ENCODE measurements at places on chromosomes 4 and X.
A peak's percentile ranks its signal among the peaks of the same experiment; 100 is the strongest.

DNA sequence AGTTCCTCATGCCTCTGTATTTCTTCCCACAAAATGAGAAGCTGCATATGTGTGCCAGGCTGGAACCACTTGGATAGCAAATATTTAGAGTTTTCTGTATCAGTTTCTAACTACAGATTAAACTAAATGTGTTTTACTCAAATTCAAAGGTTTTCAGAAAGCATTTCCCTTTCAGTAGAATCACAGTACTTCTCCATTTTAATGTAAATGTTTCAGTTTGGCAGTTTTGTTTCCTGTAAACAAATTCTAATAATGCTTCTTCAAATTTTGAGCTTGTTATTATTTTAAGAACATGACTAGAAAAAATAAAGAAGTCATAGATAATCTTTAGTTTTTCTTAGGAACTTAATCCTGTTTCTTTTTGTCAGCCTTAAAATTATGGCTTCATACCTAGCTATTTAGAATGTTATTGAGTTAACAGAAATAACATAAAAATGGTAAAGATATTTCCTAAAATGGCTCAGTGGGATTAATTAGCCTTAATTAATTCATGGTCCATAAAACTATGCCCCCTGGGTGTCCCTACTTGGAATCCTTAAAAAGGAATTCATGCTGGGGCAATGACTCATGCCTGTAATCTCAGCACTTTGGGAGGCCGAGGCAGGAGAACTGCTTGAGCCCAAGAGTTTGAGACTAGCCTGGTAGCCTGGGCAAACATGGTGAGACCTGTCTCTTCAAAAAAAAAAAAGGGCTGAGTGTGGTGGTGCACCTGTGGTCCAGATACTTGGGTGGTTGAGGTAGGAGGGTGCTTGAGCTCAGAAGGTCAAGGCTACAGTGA is 83.8 kb upstream of the GPR34 start:
- DNase-seq = no peak

DNA sequence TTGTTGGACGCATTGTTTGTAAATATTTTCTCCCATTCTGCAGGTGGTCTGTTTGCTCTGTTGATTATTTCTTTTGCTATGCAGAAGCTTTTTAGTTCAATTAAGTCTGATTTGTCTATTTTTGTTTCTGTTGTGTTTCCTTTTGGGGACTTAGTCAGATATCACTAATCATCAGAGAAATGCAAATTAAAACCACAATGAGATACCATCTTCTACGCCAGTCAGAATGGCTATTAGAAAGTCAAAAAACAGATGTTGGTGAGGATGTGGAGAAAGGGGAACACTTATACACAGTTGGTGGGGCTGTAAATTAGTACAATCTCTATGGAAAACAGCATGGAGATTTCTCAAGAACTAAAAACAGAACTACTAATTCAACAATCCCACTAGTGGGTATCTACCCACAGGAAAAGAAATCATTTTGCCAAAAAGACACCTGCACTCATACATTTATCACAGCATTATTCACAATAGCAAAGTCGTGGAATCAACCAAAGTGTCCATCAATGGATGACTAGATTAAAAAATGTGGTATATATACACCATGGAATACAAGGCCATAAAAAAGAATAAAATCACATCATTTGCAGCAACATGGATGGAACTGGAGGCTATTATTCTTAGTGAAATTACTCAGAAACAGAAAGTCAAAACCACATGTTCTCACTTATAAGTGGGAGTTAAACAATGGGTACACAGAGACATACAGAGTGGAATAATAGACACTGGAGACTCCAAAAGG is 8.1 kb downstream of the COQ2 start:
- no peak for DNase-seq

- DNase-seq = no peak
These were observed 2.8 kb upstream of the CRLF2 start for GRCh38 chrX:1215123-1215823.

GRCh38 chrX:56783450-56783831 is 54.4 kb downstream of the NBDY start:
- DNase-seq = no peak

DNA sequence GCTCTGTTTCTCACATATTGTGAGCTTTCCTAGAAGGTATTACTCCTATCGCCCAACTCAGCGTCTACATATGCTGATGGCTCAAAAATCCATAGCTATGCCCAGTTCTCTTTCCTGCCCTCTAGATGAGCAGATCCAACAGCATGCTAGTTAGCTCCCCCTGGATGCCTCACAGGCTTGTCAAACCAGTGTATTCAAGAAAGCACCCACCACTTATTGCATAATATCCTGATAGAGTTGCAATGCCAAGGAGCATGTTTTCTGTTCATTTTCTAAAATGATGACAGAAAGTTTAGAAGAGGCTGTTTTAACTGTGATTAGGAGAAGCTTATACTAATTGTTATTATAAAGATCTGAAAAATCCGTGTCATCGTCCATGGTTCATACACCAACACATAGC is 1.9 kb upstream of the PACRGL start:
- no peak for DNase-seq

- peak; percentile 43 for DNase-seq
These were observed 4.2 kb downstream of the PDGFRA start for GRCh38 chr4:54233277-54233696.

DNA sequence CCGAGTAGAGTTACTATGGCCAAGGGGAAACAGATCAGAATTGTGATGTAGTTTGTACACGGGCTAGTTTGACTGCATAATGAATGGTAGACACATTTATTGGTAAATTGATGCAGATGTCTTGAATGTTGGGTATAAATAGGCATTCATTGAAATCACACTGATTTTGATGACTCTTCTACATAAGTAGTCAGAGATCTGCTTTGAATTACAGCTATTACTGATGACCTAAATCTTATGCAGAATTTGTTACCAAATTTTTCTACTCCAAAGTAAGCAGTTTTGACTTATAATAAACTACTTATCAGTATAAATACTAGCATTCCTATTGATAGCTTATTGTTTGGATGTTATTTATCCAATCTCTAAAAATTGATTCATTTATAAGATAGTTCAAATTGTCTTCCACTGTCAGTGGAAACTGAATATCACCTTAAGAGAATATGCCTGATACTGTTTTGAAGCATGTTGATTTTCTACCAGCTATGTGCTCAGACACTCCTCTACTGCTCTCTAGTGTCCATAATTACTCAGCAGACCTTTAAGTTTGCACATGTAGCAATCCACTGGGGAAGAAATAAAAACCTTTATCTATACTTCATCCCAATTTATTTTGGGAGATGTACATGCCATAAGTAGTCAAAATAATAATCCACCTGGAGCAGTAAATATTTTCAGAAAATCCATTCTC is 120.3 kb downstream of the RASL11B start:
- no peak for DNase-seq

DNA sequence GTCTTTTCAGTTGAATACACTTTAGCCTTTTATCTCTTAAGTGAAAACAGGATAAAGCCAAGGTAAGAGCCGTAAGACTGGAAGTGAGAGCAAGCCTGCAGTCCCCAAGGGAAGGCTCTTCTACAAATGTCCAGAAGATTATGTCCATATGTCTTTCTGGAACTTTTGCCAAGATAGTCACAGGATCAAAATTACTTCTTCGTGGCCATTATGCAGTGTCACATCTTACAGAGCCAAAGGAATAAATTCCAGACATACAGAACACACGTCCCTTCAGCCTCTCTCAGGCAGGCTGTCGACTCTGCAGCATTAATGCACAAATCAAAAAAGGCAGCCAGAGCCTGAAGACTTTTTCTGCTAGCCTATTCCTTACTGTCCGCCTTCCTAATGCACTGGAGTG is 10.9 kb upstream of the GATB start:
- DNase-seq = no peak

DNA sequence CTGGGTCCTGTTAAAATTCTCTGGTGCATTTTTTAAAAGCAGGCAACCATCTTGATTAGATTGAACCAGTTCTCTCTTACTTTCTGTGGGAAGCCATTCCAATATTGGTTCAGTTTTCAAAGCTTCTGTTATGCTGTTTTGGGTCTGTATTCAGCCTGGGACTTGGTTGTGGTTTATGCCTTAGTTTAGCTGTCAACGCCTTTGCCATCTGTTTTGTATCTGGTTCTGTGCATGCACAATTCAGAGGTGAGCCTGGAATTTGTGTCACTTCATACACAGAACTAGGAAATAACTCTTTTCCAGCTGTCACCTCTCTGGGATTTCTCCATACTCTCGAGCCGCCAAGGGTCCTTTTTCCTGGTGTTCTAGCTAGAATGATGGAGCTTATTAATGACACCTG is 46.2 kb downstream of the STAP1 start:
- DNase-seq = no peak

DNA sequence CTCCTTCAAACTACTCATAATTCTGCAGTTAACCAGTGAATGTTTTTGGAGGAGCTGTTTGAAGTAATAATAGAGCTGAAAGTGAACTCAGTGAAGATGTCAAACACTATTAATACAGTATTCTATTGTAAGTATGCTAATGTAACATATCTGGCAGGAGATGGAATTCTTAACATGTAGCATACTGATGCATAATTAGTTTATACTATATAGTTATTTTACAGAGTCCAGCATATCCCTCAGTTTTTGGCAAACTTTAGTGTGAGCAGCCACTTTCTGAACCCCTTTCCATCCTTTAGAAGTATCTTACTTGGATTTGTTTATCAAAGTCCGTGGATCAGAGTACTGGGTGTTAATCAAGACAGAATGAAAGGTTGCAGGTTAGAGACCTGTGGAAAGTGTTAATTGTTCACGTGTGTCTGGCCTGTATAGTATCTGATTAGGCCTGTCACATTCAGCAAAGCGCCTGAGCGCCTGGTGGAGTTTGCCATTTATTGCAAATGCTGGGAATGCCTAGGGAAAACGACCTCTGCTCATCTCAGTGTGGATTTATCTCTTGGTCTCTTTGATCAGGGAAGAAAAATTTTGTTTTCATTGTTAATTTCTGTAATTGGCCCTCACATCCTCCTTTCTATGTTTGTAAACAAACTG is 251.7 kb upstream of the MAD2L1 start:
- DNase-seq = no peak

GRCh38 chrX:44189116-44189515 is 154.4 kb downstream of the EFHC2 start:
- no peak for DNase-seq
